Activated naive CD4-positive, alpha-beta T cell treated with Interleukin-2 at 50 U/mL for 16 hours (primary cell): ENCODE measurements at places on chromosomes 12 and 14.

GRCh38 chr12:121034616-121035305 is 4.3 kb downstream of the OASL start:
- no peak for DNase-seq

GRCh38 chr14:84783511-84783910 is 746.4 kb upstream of the FLRT2 start:
- no peak for DNase-seq

DNA sequence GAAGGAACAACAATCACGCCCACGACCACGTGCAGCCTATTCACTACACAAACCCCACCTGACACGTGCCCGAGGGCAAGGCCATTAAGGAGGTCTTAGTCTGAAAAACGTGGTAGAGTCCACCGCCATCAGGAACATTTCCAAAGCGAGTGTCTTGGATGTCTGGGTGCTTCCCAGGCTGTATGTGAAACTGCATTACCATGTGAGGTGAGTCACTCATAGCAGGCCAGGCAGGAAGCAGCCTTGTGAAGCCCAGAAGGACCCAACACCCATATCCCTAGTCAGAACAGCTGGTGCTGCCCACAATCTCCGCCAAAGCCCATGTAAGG is 3.3 kb upstream of the KRT79 start:
- DNase-seq, result no peak

DNA sequence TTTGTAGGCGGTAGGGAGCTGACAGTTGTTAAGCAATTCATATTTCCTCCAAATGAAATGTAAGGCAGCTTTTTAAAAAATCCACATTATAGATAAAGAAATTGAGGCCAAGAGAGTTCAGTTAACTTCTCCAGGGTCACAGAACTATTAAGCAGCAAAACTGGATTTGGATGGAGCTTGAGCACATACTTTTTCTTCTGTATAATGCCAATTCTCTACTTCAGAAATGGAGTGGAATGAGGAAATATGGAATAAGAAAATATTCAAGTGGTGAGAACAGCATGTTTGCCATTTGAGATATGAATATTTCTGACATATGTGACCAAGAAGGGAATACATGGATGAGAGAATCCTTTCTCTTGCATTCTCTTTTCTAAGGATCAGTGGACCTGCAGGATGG is 233.1 kb downstream of the FOXG1 start:
- DNase-seq, result no peak

GRCh38 chr12:77161944-77162343 is 96.6 kb upstream of the E2F7 start:
- no peak for DNase-seq

- no peak for DNase-seq
Observed at GRCh38 chr14:53608369-53608768, 348.3 kb downstream of the BMP4 start.

DNA sequence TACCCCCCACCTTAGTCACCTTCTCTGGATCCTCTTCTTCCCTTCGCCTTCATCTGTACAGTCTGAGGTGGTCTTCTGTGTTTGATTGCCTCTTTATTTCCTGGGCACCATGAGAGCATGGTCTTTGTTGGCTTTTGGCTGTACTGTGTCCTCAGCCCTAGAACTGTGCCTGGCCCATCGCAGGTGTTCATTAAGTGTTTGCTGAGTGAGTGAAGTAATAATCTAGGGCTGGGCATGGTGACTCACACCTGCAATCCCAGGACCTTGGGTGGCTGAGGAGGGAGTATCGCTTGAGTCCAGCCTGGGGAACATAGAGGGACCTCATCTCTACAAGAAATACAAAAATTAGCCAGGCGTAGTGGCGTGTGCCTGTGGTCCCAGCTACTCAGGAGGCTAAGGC is 13.9 kb downstream of the ALDH2 start:
- no peak for DNase-seq
